ENCODE measurements at places on chromosomes 5 and 9.

- no peak for DNase-seq
These were observed 40.3 kb upstream of the NFIB start for GRCh38 chr9:14354201-14354600.

DNA sequence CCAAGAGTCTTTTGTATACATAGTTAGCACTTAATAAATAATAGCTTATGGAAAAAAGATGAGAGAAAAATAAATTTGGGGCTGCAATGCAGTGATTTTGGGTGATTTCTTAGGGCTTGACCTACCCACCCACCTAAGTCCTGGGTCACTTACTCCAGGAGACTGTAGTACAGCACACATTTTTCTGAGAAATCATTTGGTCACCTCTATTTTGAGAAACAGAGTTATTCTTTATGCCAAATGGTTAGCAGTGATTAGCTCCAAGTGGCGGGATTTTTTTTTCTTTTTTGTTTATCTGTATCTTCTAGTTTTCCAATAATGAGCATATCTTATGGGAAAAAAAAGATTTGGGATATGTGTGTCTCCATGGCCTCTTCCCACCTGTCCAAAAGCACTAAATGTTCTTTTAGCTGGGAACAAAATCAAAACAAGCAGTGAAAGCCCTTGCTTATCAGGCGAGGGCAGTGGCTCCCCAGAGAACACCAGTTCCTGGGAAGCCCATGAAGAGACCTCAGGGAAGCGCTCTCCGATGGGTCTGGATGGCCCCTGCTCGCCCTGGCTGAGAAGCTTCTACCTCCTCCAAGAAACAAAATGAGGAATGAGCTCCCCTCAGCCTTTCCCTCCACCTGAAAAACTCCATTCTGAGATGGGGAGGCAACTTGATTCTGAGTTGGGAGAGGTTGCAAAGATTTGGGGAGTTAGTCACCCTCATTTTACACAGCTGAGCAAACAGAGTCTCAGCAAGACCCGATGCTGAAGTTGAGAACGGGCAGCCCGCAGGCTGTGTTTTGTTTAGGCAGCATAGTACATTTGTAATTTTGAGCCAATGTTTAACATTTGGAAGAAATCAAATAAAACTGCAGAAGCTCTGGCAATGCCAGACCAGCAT, 69.9 kb downstream of the CYFIP2 start:
- no peak for DNase-seq

- DNase-seq, result no peak
These were observed 1006.4 kb upstream of the CTNND2 start for GRCh38 chr5:12910641-12911040.

GRCh38 chr9:9214066-9214465, 1398.7 kb downstream of the PTPRD start:
- no peak for DNase-seq

GRCh38 chr9:71608825-71609447, 159.4 kb downstream of the CEMIP2 start:
- no peak for DNase-seq

- DNase-seq, result no peak
These were observed 122.7 kb downstream of the ARL15 start for GRCh38 chr5:54187694-54188093.

DNA sequence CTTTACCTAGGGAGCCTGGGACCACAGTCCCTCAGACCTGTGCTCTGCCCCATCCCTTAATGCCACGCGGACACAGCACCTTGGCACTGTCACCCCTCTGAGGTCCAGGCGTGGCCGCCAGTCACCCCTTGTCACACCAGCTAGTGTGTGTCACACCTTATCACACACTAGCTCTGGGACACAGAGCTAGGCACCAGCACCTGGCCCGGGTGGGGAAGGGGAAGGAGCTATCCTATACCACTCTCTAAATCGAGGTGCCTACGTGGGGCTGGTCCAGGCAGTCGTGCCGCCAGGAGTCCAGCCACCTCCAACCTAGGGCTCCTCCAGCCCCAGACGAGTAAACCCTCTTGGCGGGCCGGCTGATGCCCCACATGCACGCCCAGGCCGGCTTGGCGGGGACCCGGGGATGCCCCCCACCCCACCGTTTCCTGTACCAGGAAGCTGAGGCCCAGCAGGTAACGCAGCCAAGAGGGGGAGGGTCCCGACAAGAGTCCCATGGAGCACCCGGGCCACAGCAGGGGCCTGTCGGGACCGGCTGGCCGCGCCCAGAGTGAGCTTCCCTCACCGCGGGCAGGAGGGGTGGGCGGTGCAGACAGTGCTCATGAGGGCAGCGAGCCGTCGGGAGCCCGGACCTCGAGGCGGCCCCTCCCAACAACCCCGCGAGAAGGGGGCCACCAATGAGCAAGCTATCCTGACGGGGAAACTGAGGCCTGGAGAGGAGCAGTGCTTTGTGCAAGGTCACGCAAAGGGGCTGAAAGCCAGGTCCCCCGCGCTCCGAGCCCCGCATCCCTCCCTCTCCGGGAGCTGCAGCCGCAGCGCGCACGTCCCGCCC, 550 bp downstream of the CORO2A start:
- no peak for DNase-seq

DNA sequence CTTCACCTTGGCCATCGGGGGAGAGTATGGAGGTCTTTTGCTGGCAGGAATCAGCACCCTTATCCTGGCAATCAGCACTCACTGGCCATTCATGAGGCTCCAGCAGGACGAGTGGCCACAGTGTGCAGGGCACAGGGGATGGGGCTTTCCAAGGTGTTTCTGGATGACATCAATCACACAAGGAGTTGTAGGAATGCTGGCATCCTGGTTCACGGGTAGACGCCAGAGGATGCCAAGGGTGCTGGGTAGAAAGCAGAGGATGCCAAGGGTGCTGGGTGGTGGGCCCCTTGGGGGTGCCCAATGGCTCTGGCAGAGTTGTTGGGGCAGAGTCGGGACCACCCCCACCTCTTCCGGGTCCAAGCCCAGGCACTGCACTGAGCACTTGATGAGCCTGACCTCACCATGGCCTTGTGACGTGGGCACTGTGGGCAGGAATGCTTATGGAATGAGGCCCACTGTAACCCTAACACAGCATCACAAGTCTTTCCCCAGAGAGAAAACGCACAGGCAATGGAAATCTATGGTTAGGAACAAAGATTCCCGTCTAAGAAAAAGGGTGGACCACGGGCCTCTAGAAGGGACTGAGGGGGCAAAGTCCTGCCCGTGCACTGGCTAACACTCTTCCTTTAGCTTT, 29.1 kb downstream of the CEL start:
- no peak for DNase-seq

GRCh38 chr5:14209222-14209822, 66.2 kb downstream of the TRIO start:
- DNase-seq, result no peak

DNA sequence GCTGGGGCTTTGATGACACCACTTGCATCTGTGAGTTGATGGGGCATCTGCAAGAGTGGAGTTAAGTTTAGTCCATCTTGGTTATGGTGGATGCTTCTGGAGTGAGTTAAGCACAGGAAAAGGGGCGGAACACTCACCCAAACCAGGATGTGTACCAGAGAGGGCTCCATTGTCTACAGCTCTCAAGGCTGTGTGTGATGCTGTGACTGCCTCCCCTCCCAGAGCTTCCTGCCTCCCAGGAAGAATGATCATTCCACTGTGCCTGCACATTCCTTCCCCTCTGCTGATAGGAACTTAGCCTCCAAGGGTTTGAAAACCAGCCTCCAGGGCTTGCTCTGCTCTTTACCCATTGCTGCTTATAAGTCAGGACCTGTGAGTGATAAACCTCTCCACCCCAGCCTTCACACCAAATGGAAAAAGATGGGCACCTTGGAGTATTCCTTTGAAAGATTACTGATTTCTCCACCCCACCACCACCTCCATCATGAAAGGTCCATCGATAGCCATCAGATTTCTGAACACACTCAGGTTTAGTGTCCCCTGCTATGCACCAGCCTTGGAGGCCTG, 160.1 kb upstream of the SPRY4 start:
- no peak for DNase-seq

GRCh38 chr5:145489516-145489915, 345.6 kb downstream of the PRELID2 start:
- no peak for DNase-seq

DNA sequence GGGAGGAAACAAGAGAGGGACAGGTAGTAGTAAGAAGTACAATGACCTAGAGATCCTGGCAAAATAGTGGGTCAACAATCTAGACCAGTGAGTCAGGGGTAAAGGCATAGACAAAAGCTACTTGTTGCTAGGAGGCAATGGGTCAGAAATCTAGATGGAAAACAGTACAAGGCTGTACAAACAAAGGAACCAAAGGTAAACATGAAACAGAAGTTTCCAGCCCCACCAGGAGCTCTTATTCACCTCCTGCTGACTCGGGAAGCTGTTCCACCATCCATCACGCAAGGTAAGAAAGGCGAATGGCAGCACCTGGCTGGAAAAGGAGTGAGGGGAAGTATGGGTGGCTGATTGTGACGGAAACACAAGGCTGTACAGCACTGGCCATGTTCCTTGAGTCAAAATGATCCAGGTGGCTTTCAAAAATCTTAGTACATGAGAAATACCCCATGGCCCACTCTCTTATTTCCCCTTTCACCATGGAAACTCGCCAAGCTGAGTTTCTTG, 70.5 kb upstream of the RAI14 start:
- DNase-seq, result peak; percentile 42

GRCh38 chr9:96025995-96026602, 150.6 kb downstream of the ERCC6L2 start:
- DNase-seq, result no peak

DNA sequence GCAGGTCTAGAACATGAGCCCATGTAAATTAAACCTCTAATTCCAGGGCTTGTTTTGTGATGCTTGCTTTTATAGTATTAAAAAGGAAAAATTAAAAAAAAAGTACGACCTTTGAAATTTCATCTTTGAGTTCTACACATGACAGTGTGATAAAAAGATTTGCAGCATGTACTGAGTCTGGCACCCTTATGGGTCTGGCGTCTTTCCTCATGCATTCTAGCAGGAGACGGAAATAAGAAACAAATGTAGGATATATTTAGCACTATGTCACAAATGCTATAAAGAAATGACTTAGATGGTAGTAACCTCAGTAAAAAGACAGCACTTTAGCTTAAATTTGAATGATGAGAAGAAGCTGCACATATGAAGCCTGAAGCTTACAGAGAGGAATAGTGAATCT, 1474.3 kb upstream of the CDH6 start:
- DNase-seq, result no peak

- no peak for DNase-seq
These were observed 1.7 kb upstream of the HTR1A start for GRCh38 chr5:63963926-63964325.

DNA sequence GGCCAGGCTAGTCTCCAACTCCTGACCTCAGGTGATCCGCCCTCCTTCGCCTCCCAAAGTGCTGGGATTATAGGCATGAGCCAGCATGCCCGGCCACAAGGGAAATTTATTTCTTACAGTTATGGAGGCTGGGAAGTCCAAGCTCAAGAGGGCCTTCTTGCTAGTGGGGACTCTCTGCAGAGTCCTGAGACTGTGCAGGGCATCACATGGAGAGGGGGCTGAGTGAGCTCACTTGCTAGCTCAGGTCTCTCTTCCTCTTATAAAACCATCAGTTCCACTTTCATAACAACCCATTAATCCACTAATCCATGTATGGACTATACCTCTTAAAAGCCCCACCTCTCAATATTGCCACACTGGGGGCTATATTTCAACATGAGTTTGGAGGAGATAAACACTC, 5.1 kb upstream of the SPIN1 start:
- no peak for DNase-seq
